ENCODE measurements at places on chromosomes 1 and 21.

DNA sequence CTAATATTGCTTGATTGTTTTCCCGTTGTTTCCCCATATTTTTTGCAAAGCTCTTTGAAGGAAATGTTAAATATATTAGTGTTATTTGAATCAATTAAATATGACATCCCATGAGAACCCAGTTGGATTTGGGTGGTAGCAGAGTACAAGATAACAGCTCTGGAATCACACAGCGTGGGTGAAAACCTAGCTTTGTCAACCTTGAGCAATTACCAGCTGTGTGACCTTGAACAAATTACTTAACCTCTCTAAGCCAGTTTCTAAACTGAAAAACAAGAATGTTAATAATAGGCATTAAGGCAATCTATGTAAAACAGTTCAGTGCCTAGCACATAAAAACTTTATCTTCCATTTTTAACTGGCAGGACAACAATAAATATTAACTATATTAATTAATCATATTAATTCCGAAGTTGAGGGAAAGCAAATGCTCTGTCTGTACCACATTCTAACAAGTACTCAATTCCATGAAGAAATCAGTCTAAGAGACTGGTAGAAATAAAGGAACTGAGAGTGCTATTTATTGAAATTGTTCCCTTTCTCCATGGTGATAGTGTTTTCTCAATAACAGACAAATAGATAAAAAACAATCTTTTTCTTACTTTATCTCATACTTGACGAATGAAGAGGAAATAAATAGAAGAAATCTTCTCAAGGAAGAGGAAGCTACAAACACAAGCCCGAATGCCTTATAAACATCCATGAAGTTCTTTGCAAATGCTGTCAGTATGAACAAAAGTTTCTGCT lies 27.0 kb downstream of the DNASE2B start:
- no peak for DNase-seq

DNA sequence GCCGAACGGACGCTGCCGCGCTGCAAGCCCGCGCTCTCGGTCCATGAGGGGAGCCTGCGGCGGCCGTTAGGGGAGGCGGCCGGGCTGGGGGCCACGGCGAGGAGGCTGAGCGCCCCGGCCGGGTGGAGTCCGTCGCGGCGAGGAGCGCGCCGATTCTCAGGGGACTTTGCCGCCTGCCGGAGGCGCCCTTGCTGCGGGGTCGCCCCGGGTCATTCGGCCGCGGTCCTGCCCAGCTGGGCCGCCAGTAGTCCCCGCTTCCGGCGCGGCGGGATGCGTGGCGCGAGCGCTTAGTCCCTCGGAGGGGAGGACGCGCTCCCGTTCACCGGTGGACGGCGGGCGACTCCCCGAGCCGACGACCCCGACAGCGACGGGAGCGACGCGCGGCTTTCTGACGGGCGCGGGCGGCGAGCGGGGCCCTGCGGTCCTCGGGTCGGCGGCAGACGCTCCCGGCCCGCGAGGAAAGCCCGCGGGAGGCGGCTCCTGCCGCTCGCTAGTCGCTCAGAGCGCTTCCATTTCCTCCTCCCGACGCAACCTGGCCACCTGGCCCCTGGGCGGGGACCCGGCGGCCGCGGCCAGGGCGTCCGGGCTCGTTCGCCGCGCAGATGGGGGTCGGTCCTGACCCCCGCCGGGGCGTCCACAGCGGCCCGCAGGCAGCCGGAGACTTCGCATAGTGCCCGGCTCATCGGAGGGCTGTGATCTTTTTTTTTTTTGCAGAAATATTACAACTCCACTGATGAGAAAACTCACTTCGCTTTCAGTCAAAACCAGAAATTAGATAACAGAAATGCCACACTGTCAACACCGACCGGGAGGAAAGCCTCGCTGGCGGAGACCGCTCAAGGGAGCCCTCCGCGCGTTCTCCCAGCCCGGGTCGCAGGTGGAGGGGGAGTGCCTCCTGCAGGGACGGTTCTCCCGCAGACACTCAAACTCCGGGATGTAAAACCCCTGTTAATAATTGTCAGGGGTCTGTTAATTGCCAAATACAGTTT lies 641 bp upstream of the ZBTB21 start:
- peak; percentile 9 for DNase-seq

DNA sequence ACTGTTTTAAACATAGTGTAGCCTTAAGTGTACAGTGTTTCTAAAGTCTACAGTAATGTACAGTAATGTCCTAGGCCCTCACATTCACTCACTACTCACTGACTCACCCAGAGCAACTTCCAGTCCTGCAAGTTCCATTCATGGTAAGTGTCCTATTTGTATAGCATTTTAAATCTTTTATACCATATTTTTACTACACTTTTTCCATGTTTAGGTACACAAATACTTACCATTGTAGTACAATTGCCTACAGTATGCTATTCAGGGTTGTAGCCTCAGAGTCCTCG lies 3.6 kb upstream of the S100A10 start:
- no peak for DNase-seq

GRCh38 chr1:172510479-172510878 lies 22.5 kb upstream of the SUCO start:
- no peak for DNase-seq

DNA sequence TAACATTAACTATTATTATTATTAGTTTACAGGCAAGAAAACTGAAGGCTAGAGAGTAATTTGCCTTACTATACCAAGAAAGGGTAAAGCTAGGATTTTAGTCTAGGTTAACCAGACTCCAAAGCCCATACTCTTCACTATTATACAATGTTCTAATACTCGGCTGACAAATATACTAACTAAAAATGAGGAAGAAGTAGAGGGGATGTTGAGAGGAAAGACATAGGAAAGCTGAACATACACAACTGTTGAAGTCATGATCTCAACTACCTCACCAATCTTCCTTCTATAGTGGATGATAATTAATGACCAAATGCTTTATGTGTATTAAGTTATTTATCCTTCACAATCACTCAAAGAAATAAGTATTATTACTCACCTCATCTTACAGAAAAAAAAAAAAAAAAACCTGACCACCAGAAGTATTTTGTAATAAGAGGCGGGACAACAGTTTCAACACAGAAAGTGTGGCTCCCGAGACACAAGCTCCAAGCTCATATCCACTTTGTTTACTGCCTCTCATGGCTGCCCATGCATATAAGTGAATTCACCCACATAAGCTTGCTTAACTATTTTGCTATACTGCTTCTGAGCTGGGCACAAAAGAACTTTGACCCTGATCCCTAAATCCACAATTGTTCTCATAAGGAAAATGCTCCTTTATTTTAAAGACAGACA lies 78.0 kb downstream of the USP1 start:
- DNase-seq: no peak

DNA sequence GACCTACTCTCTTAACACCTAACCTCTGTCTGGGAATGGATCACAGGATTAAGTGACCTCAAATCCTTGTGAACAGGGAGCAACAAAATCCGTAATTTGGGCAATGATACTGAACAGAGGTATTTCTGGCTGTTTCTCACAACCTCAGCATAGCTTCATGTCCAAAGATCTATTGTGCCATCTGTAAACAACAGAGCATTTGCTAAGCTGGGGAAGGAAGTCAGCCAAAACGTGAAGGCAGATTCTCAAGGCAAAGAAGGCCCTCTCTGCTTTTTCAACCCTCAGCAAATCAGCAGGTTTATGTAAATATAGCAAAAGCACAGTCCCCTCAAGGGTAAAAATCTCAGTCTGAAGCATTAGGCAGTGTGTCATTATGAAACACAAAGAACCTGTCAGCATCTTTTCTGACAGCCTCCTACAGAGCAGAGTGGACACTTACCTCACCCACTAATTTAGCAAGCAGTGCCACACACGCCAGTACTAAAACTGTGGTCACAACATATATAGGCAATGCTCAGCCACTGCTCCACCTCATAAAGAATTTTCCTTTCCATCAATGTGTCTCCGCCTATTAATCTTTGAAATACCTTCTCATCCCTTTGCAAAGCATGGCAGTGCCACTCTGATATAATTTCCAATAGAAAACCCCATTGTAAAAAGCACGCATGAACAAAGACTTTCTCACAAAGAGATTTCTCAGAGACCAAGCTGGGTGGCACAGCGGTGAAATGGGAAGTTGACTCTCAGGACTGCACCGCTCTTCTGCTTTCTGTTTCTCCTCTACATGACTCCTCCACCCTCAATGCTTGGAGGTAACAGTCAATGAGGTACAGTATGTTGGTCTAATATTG lies 188.0 kb downstream of the RERE start:
- no peak for DNase-seq

GRCh38 chr1:223175032-223175431 lies 32.0 kb upstream of the TLR5 start:
- no peak for DNase-seq

DNA sequence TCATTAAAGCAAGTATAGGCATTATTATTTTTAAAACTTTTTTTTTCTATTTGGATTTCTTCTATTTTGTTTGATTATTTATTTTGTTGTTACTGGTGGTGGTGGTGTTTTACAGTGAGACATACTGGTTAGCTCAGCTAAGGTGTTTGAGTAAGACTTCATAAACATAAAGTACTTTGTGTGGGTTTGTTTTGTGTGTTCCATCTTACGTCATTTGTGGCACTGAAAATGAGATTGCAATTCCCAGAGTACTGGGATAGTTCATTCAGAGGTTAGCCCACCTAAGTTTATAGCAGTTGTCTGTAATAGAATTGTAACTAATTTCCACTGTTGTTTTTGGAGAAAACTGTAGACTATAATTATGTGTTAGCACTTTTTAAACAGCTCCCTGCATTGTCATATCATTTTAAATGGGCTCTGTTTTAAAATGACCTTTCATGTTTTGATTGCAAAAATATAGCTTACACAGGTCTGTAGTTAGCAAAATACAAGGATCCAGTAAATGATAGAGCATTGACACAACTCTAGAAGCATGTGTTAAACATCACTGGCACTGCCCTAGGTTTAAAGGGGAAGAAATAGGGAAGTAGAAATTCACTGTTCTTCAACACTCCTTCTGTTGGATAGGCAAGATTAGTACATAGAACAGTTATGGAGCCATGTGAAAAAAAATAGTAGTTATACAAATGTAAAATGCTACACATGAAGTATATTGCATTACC lies 171.7 kb downstream of the NFIA start:
- no peak for DNase-seq
